ENCODE measurements at places on chromosomes 7 and 10.

- no peak for DNase-seq
These were observed 219.9 kb downstream of the TCF7L2 start for GRCh38 chr10:113169853-113170460.

- DNase-seq, result no peak
These were observed 241.9 kb downstream of the PTPRN2 start for GRCh38 chr7:158345731-158346130.

- DNase-seq, result no peak
These were observed 85.5 kb upstream of the LRRN3 start for GRCh38 chr7:111005445-111005844.

- DNase-seq, result no peak
These were observed 56.3 kb upstream of the ITPRID1 start for GRCh38 chr7:31457551-31457950.

GRCh38 chr7:102097601-102098161, 189.0 kb upstream of the SH2B2 start:
- DNase-seq, result no peak

GRCh38 chr7:28358423-28358868, 53.9 kb upstream of the CREB5 start:
- no peak for DNase-seq

DNA sequence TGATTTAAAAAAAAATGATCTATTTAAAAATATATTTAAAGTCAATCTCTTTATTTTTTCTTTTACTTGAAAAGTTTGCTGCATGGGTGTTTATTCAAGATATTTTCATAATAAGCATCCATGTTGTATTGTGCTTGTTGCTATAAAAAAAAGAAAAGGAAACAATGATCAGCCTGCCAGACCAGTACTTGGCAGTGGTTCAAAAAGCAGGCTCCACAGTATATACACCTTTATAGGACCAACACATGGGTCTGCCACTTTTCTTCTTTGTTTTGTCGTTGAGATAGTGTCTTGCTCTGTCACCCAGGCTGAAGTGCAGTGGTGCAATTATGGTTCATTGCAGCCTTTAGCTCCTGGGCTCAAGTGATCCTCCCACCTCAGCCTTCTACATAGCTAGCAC, 228.0 kb downstream of the TWIST1 start:
- no peak for DNase-seq

DNA sequence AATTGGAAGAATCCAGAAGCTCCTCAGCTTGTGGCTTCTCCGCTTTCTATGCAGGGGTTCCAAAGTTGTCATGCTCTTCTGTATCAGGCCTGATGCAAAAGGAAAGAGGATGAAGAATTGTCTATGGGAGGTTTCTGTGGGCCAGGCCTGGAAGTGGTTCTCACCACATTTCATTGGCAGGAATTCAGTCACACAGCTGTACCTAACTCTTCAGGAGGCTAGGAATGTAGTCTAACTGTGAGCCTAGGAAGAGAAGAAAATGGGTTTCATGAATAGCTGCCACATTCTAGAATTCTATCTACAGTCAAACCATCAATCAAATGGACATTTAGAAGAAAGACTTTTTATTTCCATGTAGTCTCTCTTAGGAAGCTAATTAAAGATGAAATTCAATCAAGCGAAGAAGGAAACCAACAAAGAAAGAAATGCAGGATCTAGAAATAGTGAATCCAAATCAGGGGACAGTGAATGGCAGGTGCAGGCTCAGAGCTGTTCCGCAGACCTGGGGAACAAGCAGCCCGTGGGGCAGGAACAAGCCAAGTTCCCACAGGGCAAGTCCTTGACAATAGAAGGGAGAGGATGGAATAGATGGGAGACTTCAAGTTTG, 25.4 kb upstream of the USP6NL start:
- DNase-seq, result no peak

GRCh38 chr7:121914676-121915279, 41.8 kb downstream of the PTPRZ1 start:
- no peak for DNase-seq

DNA sequence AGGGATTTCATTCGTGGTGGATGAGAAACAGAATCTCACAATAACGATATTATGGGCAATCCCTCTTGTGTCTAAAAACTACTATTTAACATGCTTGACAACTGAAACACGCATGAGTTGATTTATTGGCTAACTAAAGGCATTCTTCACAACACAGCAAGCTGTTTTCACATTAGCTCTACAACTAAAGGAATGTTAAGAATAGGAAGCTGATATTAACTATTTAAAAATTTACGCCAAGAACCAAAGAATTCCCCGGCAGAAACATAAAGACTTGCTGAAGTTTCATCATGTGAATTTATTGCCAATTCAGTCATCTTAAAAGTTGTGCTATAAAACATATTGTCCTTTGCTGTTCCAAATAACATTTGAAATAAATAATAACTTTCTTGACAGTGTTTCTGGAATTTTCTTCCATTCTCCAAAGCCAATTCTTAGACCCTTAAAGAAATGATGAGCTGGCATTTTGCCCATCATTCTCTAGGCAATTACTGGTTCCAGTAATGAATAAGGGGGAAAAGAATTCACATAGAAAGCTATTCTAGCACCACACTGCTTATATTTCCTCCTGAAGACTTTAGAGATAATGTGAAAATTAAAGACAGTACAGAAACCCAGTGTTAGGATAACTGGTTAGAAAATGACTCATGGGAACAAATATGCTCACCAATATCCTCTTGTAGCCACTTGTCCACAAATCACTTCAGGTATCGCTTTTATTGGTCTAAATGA, 233.1 kb downstream of the PARD3 start:
- no peak for DNase-seq

DNA sequence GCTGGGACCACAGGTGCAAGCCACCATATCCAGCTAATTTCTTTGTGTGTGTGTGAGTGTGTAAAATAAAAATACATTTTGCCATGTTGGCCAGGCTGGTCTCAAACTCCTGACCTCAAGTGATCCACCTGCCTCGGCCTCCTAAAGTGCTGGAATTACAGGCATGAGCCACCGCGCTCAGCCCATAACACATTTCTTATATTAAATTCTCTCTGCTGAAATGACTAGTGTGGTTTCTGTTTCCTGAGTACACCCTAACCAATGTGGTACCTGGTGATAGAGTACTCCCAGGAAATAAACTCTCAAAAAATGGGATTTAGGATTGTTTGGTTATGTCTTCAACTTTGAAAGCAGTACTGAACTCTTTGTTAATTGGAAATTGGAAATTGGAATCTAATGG, 19.4 kb upstream of the FHIP2A start:
- DNase-seq, result no peak

DNA sequence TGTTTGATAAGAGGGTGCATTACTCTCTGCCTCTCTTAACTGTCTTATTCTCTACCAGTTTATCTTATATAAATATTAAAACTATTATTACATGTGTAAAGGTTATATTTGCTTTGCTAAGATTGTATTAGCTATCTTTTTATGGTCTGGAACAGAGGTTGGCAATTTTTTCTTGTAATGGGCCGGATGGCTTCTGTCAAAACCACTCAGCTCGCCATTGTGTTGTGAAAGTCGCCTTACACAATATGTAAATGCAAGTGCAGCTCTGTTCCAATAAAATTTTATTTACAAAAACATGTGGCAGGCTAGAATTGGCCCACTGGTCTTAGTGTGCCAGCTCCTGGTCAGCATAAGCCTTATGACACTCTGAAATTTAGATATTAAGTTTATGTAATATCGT, 185.8 kb downstream of the SDK1 start:
- no peak for DNase-seq

GRCh38 chr7:155612658-155613057, 31.8 kb upstream of the RBM33 start:
- no peak for DNase-seq

GRCh38 chr10:125441151-125441550, 241.8 kb downstream of the TEX36 start:
- DNase-seq, result no peak

- DNase-seq, result no peak
These were observed 55.4 kb upstream of the DNAJB6 start for GRCh38 chr7:157281221-157281998.

GRCh38 chr10:132408367-132408781, 11.4 kb downstream of the PWWP2B start:
- DNase-seq, result no peak

GRCh38 chr7:151624246-151624928, 104.7 kb upstream of the RHEB start:
- no peak for DNase-seq

GRCh38 chr7:2466675-2467074, 9.5 kb downstream of the GRIFIN start:
- no peak for DNase-seq

GRCh38 chr7:136693166-136694119, 175.0 kb upstream of the CHRM2 start:
- DNase-seq, result no peak

GRCh38 chr7:157228864-157229422, 90.2 kb downstream of the UBE3C start:
- DNase-seq, result peak; percentile 23

All from activated CD8-positive, alpha-beta memory T cell treated with anti-CD3 and anti-CD28 coated beads, Interleukin-2, amount 50 U/mL, for 4 hours (primary cell).